Calu3 (cell line): ENCODE measurements at places on chromosomes 4 and X. TPM values are rescaled to one million over a fixed set of nuclear protein-coding genes. Genes with fewer than 3 reads are reported as not detected.

COL4A5 gene
- 19.8 and 23.1 TPM in 2 replicates for total RNA-seq

FAM9C gene
- total RNA-seq: not detected in 2 replicates

BEND2 gene
- not detected in 2 replicates for total RNA-seq

FGFR3 gene
- 34.3 and 47.5 TPM in 2 replicates for total RNA-seq

PDGFRA gene
- not detected in 2 replicates for total RNA-seq
